HS-5 (cell line): ENCODE measurements at places on chromosomes 6 and 20.

DNA sequence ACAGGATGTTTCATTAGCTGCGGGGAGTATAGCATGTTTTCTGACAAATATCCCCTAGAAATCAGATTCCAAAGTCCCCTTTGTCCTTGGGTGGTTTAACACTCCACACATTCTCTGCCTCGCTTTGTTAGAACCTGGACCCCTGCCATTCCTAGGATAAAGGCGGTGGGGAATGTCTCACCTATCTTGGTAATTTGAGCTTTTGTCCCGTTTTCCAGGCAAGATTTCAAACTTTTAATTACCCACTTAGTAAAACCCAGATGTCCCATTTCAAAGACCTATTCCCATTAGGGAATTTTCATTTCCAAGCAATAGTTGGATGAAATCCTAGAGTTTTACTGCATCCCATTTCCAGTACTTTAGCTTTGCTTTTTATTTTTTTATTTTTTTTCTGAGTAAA lies 501.0 kb upstream of the MAP3K7 start:
- DNase-seq: no peak

DNA sequence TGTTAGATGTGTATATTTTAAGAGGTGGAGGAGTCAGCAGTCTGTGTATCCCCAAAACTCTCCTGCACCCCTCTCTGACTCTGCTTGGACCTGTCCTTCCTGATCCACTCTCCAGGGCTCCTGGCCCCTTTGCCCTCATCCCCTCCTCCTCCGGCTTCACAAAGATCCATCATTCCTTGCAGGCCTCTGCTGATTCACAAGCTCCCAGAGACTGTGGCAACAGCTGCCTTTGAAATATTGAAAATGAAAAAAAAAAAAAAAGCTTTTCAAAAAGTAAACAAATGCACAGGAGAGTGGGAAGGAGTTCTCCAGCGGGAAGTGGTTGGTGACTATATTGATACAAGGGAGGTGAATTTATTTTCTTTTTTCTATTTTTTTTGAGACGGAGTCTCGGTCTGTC lies 330.2 kb upstream of the SULF2 start:
- DNase-seq: no peak

GRCh38 chr6:38150681-38151296 lies 331.3 kb downstream of the ZFAND3 start:
- no peak for DNase-seq

DNA sequence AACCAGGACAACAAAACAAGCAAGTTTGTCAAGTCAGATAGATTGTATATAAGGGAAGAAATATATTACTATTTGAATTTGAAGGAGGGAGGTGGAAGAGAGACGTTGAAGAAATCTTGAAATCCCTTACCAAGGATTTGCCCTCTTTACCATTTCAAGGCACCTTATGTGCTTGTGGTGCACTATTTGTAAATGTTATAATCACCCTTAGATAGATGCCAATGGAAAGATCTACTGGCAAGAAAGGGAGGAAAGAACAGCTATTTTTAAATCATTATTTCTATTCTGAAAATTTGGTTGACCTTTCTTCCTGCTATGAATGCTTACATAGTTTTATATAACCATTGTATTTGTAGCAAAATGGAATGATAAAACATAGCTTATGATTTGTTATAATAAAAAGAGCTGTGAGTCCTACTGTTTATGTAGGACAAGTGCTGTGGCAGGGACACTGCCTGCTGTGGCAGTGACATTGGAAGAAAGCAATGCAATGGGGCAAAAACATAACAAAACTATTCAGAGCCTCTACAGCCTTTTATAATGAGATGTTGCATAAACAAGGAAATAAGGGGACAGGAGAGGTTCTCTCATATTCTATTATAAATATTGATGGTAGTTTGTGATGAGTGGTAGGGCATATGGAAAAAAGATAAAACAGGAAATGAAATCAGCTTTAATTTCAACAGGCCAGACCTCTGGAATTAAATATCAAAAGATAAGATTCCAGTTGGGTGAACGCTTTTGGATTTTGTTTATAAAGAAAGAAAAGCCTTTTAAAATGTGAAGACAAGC lies 1145.2 kb upstream of the GJE1 start:
- no peak for DNase-seq

DNA sequence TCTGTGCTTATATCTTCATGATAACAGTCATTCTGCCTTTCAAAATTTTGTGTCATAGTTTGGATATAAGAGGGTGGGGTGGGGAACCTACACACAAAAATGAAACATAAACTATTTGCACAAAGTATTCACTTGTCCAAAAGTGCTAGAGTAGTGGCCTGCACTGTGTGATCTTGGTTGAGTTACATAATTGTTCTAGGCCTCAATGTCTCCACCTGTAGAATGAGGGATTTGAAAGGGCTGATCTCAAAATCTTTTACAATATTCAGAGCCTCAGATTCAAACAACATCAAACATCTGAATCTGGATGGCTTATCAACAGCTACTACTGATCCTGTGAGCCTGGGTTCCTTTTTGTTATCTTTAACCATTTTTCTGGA lies 64.3 kb upstream of the TMEM30A start:
- no peak for DNase-seq

DNA sequence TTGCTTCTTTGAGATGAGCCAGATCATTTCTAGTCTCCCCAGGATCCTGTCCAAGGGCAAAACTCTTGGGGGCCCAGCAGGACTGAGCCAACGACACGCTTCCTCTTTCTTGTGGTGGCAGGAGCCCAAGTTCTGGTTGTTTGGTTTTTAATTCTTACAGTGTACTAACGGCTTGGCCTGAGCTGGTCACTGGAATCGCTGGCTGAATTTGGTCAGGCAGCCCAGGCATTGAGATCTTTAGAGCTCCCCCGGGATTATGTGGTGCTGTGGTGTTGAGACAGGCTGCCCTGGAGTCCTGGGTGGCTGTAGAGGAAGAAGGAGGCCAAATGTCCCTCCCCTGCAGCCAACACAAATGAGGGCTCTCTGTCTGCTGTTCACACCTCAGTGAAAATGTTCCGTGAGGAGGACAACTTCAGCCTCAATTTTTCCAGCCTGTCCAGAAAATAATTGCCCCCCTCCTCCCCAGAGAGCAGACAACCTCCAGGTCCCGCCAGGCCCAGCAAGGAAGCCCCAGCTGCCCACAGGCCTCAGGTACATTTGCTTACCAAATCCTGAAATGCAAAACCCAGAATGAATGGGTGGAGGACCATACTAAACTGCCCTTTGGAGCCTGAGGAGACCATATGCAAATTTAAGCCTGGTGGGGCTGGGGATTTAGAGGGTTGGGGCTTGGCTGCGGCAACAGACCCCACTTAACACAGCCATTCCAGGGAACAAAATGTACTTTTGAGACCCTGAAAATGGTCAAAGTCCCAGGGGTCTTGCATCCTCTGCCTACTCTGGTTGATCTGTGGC lies 23.6 kb downstream of the BNIP5 start:
- no peak for DNase-seq

DNA sequence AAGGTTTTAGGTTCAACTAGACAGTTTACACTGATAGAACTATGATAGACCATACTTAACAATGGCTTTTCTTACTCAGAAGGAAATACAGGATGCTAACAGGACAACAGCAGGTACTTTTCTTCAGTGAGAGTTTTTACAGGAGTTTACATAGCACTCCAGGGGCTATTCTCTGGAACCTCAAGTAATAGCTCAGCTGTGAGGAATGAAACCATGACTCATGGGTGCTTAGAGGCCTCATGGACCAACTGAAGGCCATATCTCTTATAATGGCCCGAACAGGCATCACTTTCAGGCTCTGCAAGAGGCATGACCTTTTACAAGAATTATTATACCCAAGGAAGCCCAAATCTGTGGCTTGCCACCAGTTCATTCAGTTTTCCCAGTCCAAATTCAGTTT lies 31.8 kb downstream of the TREML1 start:
- no peak for DNase-seq

DNA sequence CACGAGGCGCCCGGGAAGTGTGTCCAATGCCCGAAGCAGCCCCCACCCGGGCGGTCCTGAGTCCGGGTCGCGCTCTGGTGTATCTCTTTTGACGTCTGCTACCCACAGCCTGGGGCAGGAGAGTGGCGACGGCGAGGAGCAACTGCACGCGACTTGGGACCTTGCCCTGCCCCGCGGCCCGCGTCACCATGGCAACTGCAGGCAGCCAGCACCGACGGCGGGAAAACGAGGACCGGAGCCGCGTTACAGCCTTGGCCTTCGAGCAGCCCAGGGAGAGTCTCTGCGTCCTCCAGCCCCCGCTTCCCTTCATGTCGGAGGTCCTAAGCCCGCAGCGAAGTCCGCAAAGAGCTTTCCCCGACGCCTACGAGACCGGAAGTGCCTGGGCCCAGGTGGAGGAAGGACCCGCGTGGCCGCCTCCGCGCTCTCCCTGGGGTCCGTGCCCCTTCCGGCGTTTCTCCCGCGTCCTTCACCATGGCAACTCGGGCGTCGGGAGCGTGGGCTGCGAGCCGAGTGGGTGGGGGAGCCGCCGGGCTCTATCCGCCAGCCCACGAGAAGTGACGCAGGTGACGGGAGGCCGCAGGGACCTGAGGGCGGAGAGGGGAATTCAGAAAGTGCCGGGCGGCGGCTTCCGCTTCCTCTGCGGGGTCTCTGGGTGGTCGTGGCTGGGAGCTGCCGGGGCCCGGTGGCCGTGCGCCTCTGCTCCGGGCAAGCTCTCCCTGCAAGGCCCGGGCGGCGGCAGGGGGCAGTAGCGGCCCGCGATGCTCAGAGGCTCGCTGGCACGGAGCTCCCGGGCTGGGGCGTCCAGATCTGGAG lies 88.6 kb upstream of the TGM3 start:
- DNase-seq: no peak

DNA sequence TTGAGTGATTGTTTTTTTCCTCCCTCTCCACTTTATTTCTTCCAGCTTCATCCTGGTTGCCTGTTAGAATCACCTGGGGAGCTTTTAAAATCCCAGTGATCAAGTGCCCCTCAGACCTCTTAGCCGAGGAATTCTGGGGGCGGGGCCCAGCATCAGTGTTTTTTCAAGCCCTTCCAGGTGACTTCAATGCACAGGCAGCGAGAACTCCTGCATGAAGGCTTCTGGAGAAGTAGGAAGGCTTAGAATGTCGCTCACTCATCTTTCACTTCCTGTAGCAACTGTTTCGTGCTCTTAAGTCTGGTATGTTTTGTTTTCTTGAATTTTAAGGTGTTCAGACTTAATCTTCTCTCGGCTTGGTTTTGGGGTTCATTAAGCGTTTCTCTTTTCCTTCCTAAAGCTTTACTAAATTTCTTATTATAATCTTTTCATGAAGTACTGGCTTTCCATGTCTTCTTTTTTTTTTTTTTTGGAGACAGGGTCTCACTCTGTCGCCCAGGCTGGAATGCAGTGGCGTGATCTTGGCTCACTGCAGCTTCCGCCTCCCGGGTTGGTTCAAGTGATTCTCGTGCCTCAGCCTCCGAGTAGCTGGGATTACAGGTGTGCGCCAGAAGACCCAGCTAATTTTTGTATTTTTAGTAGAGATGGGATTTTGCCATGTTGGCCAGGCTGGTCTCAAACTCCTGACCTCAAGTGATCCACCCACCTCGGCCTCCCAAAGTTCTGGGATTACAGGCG lies 30.9 kb upstream of the TULP1 start:
- no peak for DNase-seq

DNA sequence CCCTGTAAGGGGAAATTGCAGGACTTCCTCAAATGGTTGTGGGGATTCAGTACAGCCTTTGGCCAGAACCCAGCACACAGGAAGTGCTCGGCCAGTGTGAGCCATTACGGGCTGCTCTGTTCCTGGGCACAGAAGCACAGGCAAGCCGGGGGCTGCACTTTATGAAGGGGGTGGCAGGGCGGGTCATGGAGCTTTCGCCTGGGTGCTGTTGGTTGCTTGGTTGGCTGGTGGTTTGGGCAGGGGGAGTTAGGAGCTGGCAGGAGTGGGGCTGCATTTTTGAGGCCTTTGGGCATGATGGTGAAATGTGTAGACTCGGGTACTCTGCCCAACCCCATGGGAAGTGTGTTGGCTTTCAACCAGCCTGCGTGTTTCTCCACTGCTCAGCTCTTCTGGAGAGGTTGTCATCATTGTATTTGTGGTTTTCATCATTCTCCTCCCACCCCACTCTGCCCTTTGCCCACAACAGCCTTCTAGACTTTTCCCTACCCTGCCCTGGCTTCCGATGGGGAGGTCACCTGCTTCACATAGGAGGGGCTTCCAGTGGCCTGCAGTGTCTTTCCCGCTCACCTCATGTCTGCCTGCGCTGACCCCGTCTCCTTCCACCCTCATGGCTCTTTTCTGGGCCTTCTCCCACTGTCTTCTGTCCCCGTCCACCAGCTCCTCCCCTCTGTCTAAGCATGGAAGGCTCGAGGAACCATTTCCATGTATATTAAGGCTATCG lies 16.1 kb upstream of the RBM38 start:
- no peak for DNase-seq

DNA sequence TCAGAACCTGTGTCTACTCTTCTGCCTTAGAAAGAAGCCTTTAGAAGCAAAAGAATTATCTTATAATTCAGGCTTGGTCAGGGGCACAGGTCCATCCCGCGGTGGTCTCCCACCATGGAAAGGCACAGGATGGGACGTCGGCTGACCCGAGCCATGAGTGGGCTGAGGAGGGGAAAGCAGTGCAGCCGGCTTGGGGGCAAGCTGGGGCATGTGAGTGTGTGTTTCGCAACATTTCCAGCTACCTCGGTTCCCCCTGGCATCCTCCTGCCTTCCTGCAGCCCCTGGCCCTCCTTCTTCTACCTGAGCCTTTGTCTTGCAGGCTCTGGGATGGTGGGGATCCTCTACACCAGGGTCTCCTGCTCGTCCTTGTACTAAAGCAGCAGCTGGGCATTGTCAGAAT lies 29.1 kb upstream of the FOXC1 start:
- no peak for DNase-seq

GRCh38 chr6:93784794-93785693 lies 365.7 kb upstream of the EPHA7 start:
- DNase-seq: peak; percentile 88
